Posterior cingulate gyrus (tissue), 11 donors: ENCODE measurements at places on chromosomes 7 and 10.

DNA sequence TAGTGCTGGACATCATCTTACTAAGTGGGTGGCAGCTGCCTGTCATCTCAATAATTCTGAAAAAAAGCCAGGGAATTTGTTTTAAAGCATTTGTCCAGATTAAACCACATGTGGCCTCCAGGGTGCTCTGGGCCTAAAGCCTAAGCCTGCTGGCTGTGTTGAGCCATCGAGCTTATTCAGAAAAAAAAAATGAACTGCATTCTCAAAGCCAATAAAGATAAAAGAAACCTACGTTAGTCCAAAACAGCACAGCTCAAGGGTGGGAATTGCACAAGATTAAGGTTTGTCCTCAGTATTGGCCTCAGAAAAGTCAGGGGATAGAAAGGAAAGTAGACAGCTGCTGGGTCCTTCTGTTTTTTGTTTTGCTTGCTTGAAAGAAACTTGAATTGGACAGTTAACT, 22.6 kb upstream of the PRTFDC1 start:
- DNase-seq = no peak

DNA sequence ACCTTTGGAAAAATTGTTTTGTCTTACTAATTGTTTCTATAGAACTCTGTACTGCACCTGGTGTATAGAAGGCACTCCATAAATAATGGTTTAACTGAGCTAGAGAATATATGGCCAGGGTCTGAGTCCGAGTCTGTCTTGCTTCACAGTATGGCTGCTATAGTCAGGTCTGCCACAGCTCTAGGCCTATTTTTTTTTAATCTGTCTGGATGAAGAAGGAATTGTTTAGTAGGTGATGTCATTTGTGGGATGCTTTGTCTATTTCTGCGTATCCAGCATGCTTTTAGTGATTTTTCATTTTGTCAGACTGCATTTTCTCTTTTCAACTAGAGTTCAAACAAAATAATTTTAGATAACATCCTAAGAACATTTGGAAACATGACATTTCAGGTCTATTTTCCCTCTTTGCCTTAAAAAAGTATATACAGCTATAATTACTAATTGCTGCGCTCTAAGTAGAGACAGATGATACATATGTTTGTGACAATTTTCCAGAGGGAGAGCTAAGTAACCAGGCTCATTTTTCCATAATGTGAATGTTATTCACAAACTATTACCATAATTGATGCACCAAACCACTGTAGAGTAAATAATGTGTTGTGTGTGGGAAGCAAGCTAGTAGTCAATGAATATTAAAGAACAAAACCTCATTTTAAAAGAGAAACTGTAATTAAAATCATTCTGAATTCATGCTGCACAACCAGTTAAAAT, 361.7 kb downstream of the AUTS2 start:
- no peak for DNase-seq

DNA sequence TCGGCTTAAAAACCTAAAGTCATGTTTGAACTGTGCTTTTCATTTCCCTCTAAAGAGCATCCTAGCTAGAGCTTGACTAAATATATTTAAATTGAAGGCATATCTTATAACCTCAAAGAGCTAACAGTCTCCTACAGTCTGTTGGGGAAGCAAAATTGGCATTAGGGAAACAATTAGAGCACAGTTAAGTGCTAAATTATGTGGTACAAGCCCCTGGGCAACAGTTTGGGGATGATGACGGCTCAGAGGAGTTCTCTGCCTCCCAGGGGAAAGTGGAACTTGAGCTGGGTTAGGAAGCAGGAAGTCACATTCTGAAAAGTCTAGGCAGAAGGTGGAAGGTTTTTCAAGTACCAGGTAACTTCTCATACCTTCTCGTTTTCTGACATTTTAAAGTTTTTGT, 18.6 kb upstream of the GOT1 start:
- no peak for DNase-seq

- DNase-seq = no peak
Observed at GRCh38 chr10:83248106-83248631, 891.1 kb upstream of the GHITM start.

DNA sequence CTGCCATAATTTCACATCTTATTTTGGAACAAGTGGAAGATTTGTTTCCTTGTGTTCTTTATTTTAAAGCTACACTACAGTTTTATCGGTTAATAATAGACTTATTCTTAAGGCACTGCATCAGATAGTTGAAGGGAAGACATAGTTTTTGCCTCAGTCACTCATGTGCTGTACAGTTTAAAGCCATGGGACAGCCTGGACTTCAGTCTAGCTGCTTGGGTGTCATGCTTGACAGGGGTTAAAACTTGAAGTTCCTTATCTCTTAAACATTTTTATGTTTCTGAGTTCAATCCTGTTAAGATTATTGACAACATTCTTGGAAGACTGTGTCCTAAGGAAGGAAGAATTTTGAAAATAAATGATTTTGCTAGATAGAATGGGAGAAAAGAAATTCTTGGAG, 49.7 kb downstream of the PPP1R9A start:
- no peak for DNase-seq

GRCh38 chr10:132482090-132482800, 55.3 kb upstream of the INPP5A start:
- DNase-seq = no peak

DNA sequence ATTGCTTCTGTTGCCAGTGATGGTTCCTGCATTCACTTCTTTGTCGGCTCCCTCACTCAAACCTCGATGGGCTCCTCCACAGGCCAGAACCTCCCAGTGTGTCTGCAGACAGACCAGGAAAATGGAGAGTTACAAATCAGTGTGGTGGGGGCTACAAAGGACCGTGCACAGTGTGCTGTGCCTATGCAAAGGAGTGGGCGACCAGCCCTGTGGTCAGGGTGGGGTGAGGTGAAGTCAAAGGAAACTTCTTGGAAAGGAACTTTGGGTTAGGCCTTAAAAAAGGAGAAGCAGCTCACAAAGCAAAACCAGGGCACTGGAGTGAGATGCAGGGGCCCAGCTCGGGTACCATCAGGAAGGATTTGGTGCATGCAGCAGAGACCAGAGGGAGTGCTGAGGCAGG, 304.3 kb upstream of the ZMIZ1 start:
- DNase-seq = no peak

DNA sequence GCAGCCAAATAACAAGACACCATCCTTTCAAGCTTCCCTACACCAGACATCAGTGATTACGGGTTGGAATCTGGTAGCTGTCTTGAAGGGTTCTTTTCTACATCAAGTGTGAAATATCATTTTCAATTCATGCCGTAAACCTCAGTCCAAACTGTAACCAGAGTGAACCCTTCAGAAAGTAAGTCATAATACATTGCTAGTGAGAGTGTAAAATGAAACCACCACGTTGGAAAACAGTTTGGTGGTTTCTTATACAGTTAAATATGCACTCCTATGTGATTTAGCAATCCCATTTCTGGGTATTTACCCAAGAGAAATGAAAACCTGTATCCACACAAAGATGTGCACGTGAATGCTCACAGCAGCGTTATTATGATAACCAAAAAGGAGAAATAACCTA, 25.6 kb upstream of the ZC3HAV1L start:
- DNase-seq = no peak

- no peak for DNase-seq
Observed at GRCh38 chr10:588246-589165, 101.0 kb downstream of the DIP2C start.

DNA sequence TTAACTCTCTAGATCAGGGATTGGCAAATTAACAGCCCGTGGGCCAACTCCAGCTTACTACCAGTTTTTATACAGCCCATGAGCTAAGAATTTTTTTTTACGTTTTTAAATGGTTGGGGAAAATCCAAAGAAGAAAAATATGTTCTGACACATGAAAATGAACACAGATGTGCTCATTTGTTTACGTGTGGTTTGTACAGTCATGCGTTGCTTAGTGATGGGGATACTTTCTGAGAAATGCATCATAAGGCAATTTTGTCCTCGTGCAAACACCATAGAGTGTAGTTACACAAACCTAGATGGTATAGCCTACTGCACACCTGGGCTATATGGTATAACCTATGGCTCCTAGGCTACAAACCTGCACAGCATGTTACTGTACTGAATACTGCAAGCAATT, 8.3 kb upstream of the SMKR1 start:
- DNase-seq = no peak

- no peak for DNase-seq
Observed at GRCh38 chr10:81450651-81451050, 424.3 kb upstream of the NRG3 start.

DNA sequence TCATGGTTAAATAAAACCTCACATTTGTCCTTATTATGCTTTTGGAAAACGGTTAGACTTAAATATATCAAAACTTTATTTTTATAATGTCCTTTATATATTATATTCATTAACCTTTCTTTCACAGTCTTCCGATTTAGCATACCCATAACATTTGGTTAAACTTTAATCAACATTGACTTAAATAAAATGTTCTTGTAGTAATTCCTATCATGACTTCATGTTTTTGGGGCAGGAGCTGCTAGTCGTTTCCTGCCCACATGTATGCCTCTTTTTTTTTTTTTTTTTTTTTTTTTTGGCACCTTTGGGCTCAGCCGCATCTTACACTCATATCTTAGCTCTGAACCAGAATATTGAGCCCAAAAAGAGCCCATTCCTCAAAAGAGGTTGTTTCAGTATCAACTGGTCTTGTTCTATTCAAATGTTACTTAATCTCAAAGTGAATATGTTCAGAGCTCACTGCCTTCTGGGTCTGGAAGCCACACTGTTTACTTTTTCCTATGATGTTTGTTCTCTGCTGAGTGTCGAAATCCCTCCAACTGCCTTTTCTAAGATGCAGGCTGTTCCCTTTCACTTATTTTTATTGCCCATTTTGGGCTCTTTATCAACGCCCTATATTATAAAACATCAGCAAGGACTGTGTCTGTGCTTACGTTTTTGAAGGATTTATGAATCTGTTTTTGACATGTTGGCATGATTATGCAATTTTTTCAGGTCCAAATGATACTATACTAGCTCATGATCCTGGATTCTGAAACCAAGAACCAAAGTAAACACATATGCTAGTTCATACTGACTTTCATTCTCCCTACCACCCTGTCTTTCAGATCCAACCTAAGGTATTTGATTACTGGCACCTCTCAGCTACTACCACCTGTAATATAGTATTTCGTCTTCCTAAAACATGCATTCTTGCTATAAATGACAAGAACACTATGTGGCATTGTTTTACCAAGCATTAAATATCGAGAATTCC, 914.4 kb downstream of the PCDH15 start:
- no peak for DNase-seq

- DNase-seq = no peak
Observed at GRCh38 chr7:108442039-108442568, 14.1 kb downstream of the NRCAM start.

DNA sequence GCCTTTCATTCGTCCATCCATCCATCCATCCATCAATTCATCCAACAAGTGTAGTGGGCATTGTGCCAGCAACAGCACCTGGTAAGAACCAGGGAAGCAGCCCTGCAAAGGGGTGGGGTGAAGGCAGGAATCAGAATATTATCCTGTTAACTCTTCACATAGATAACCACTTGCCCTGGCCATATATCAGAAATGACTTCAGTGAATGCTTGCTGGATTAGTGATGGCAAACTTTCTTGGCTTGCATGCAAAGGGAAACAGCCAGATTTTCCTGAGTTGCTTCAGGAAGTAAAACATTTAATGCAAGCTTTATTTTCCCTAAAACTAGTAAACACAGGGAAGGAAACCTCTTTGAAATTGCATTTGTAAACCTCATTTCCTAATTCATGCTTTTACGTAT, 743 bp downstream of the OR2A5 start:
- DNase-seq = no peak

- DNase-seq = no peak
Observed at GRCh38 chr7:12322284-12322902, 81.3 kb downstream of the VWDE start.

DNA sequence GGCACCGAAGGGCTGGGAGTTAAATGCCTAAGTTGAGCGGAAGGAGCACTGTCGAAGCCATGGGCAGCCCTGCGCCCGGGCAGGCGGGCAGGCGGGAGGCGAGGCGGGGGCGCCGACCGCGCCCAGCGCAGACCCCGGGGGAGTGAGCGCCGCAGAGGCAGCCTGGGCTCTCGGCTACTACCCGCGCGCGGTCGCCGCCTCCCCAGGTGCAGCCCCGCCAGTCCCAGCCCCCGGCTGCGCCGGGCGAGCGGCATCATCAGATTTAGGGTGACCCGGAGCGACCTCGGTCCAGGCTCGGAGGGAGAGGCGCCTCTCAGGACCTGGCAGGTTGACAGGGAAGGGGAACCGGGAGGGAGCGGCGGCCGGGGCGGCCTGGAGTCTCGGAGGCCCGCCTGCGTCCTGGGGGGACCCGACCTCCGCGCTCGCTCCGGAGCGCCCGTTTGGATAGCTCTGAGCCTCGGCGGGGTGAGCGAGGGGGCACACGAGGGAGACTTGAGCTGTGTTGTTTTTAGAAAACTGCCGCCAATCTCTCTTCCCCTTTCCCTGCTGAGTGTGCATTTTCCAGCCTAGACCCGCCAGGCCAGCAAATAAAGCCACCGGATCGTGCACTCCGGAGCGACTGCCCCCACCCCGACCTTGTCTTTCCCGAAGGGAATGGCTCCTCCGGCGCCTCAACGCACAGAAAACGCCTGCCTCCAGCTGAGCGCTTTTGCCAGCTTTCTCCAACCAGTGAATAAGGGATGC, 2.3 kb upstream of the NRP1 start:
- no peak for DNase-seq

GRCh38 chr10:121516093-121516865, 82.0 kb downstream of the FGFR2 start:
- DNase-seq = no peak

DNA sequence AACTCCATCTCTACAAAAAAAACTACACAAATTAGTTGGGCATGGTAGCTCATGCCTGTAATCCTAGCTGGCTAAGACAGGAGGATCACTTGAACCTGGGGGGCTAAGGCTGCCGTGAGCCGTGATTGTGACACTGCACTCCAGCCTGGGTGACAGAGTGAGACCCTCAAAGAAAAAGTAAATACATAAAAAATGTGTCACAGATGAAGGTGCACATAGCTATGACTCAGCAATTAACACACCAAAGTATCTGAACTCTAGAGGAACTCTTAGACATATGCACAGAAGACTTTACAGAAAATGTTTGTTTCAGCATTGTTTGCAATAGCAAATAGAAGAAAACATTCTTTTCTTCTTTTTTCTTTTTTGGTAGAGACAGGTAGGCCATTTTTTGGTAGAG, 8.3 kb downstream of the C10orf62 start:
- DNase-seq = no peak

- DNase-seq = no peak
Observed at GRCh38 chr10:121084675-121085070, 233.5 kb downstream of the WDR11 start.

DNA sequence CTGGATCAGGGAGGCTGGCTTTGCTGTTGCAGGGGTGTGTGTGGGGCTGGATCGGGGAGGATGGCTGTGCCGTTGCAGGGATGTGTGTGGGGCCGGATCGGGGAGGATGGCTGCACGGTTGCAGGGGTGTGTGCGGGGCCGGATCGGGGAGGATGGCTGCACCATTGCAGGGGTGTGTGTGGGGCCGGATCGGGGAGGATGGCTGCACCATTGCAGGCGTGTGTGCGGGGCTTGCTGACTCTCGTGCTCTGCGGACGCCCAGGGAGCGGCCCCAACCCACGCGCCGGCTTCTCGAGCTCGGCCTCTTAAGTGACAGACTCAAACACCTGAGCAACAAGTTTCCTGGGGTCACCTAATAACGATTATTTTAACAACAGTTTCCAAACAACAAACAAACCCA, 518.2 kb downstream of the DNAJB6 start:
- no peak for DNase-seq
